PC-9 (cell line): ENCODE measurements at places on chromosomes 12 and 14.

DNA sequence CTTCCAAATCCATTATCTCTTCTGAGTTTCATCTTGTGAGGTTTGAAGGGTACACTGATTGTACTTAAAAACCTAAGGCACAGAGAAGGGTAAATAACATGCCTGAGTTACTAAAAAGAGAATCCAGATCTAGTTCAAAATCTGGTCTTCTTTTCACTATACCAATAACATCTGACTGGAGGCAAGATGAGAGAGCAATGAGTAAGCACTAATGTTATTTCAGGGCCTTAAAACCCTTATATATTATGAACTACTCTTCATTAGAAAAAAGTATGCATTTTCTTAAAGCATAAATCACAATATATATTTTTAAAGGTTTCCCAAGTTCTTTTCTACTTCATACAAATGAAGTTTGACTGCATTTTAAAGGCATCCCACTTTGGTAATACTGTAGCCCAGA is 60.2 kb downstream of the GXYLT1 start:
- no peak for DNase-seq

- DNase-seq: no peak
These were observed 4.2 kb upstream of the RPS6KL1 start for GRCh38 chr14:74927225-74927624.

DNA sequence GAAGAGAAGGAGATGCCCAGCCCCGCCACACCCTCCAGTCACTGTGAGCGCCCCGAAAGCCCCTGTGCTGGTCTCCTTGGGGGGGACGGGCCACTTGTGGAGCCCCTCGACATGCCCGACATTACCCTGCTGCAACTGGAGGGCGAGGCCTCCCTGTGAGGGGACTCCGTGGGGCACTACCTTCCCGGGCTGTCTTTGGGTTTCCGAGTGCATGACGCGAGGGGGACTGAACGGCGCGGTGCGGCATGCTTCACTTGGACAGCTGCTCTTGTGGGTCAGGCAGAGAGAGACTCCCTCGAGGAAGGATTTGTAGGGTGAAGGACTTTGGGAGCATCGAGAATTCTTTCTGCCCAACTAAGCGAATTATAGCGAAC is 1.1 kb downstream of the CCDC184 start:
- no peak for DNase-seq

- DNase-seq: no peak
These were observed 50.2 kb downstream of the WDR20 start for GRCh38 chr14:102189874-102190273.

GRCh38 chr12:574475-575128 is 88.6 kb downstream of the NINJ2 start:
- no peak for DNase-seq

DNA sequence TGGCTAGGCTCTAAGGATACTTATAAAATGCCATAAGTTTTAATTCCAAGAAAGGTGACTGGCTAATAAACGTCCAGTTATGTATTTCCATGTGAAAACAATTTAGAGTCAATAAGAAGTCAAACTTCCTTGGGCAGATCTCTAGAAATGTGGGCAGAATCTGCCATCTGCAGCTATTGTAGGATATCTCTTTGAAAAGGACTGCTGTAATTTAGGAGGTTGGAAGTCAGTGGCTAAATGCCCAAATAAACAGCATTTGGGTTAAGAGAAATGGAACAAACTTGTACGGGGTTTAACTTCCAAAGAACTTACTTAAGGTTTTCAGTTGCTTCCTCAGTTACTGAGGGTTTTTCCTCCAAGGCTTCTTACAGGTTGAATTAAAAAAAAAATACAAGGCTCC is 121.6 kb downstream of the FIGNL2 start:
- DNase-seq: no peak

DNA sequence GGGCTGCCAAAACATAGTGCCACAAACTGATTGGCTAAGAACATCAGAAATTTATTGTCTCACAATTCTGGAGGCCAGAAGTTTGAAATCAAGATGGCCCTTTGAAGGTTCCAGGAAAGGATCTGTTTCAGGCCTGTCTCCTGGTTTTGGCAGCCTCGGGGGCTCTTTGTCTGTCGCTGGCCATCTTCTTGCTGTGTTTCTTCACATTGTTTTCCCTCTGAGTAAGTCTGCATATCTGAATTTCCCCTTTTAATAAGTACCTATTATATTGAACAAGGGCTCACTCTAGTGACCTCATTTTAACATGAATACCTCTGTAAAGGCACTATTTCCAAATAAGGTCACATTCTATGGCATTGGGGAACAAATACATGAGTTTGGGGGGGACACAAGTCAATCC is 467.1 kb upstream of the MGAT4C start:
- no peak for DNase-seq

DNA sequence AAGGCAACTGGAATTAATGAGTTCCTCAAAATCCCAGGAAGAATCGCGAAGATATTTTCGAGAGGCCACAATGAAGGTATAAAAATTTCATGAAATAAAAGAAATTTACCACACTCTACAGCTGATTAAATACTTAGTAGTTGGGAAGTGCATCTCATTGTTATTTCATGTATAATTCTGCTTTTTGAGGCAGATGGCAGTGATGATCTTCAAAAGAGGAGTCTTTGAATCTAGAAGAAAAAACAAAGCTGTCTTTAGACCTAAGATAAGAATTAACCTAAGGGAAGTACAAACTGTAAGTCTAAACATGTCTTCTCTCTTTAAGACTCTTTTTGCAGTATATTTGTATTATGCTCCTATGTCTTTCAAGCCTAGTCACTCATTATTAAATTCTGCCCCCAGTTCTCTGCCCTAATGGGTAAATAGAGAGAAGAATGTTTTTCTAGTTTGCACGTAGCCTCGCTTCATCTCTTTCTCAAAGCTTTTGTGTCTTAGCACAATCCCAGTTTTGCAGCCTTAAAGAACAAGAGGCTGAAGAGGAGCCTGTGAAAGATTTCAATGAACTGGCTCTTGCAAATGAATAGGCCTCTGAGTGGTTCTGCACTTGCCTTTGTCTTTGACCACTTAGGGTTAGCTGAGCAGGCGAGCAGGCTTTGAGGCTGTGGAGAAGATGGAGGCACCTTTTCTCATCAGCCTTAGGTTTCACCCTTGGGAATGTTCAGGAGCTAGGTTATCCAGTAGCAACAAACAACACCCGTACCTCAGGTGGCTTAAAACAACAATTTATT is 32.7 kb downstream of the CFAP54 start:
- DNase-seq: no peak

DNA sequence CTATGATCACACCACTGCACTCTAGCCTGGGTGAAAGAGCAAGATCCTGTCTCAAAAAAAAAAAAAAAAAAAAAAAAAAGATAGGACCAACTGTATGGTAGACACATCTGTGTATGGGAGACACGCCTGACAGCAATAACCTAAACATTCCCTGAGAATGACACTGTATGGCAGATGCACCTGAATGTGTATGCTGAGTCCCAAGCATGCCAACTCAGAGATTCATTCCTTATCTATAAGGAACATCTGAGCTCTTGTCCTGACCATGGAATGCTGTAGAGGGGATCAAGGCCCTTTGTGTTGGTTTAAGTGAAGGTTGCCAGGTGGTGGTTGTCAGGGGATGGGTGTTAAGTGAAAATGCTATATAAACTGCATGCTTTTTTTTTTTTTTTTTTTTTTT is 19.2 kb upstream of the LGALS3 start:
- DNase-seq: no peak

- DNase-seq: no peak
These were observed 64.5 kb downstream of the KIAA0586 start for GRCh38 chr14:58492044-58492443.
